ENCODE measurements at places on chromosomes 1 and 21.

DNA sequence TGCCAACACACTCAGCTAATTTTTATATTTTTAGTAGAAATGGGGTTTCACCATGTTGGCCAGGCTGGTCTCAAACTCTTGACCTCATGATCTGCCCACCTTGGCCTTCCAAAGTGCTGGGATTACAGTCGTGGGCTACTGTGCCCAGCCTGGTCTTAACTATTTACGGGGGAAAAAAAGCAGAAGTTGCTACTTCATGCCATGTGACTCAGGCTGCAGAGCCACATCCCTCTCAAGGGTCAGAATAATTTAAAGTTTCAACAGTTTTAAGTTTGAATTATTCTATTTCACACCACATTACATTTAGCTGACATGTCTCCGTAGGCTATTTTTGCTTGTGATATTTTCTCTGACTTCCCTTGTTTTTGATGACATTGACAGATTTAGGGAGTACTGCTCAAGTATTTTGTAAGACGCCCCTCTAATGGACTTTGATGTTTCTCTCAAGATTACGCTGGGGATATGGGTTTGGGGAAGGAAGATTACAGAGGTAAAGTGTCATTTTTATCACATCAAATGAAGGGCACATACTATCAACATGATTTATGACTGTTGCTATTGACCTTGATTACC, 14.6 kb upstream of the AGBL4 start:
- DNase-seq = no peak

DNA sequence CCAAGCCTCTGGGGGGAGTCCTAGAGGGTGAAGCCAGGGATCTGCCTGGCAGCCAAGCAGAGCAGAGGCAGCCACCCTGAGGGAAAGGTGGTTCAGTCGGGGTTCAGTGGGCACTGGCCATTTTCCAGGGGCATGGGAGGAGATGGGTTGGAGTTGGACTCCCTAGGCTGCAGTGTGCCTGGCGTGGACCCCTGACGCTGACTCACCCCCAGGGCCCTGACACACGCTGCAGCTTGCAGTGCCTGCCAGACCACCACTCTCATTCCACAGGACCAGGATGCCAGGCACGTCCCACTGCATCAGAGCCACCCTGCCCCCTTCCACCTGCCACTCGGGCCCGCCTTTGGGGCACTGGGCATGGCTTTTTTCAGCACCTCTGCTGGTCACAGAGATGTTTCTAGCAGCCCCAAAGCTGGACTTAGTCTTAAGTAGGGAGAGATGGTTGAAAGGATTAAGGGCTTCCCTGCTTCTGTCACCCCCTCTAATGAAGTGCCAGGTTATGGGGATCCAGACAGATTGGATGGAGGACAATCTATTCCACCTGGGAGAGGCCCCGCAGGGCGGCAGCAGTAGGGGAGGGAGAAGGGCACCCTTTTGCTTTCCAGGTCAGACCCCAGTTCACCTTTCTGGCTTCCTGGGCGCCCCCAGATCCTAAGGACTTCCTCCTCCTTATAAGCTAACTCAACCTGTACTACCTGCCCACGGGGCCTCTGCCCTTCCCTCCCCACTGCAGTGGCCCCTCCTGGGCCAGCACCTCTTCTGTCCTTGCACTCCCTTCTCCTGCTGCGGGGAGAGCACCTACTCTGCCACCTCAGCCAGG, 1.6 kb downstream of the SYT2 start:
- DNase-seq = no peak

- peak; percentile 33 for DNase-seq
Observed at GRCh38 chr1:30273021-30273325, 450.4 kb downstream of the MATN1 start.

DNA sequence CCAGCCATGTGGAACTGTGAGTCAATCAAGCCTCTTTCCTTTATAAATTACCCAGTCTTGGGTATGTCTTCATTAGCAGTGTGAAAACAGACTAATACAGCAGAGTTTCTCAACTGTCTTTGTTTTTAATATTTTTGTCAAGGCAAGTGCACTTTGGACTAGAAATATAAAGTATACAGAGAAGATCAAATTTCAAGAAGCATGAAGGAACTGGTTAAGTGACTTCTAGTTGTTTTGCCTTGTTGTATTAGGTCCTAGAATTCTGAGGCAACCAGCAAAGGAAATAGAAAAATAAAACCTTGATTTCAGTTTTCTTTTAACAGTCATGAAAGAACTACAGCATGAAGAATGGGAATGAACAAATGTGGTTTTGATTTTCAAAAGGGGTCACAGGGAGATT, 131.1 kb upstream of the PTGFR start:
- no peak for DNase-seq

DNA sequence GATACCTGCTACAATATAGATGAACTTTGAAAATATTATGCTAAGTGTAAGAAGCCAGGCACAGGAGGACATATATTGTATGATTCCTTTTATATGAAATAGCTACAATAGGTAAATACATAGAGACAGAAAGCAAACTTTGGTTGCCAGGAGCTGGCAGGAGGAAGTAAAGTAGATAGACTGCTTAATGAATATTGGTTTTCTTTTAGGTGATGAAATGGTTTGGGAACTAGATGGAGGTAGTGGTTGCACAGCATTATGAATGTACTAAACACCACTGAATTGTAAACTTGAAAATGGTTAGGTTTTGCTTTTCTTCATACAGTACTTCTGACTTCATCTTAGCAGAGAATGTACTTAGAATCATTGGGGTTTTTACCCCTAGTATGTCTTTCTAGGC, 21.5 kb downstream of the ABCB10 start:
- no peak for DNase-seq

GRCh38 chr1:205678286-205679111, 1.8 kb downstream of the SLC45A3 start:
- no peak for DNase-seq

DNA sequence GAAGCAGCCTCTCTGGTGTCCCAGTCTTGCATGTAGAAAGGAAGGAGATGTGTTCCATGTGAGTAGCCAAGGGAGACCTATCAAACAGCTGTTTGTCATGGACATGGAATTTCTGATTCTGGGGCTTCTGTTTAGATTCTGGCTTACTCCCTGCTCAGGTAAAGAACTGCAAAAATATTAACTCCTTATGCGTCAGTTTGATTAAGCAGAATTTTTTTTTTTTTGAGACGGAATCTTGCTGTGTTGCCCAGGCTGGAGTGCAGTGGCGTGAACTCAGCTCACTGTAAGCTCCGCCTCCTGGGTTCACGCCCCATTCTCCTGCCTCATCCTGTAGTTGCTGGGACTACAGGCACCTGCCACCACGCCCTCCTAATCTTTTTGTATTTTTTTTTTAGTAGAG, 6.8 kb downstream of the ARV1 start:
- no peak for DNase-seq

DNA sequence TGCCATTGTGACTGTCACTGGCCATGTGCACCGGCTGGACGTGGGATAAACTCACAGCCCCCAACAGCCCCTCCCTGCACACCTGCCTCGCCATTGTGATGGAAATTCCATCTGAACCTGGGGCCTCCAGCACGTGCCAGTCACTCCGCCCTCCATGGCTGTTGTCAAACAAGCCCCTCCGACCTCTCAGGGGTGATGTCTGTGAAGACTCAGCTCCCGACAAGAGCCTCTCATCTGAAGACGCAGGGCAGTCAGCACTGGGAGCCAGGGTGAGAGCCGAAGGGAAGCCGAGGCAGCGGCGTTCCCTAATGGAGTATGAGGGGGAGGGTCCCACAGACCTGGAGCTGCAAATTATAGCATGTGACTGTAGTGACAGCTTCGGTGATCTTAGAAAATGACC, 1.4 kb upstream of the KRTAP10-2 start:
- no peak for DNase-seq

DNA sequence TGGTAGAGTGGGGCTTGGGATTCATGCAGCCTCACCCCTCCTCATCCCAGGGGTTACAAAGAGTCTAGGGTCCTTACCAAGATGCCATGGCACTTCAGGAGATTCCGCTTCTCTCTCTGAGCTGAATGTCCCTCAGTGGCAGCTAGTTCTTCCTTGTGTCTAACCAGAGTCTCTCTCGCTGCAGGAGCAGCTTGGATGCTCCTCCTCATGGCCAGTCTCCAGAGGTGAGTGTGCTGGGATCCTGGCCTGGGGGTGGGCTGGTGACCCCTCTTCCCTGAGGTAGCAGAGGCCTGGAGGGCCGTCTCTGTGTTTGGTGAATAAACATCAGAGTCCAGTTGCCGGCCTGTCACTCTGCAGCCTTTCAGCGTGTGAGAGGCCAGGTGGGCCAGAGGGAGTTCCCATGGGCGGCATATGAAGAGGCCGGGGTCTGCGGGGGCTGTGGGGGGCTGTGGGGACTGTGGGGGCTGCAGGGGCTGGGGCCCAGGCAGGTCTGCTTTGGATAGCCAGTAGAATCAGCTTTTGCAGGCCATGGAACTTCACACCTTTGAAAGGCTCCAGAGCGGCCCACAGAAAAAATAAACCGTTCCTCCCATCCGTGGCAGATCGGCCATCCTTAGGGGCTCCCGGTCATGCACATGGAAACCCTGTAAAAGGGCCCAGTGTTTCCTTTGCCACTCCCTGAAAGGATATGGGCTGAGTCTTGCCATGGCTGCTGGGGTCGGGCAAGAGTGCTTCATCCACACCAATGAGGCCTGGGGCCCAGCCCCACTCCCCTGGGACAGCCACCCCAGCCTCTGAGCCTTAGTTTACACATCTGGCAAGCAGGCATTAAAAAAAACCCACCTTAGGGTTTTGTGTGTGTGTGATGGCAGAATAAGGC, 256.4 kb downstream of the FOXD2 start:
- peak; percentile 50 for DNase-seq

DNA sequence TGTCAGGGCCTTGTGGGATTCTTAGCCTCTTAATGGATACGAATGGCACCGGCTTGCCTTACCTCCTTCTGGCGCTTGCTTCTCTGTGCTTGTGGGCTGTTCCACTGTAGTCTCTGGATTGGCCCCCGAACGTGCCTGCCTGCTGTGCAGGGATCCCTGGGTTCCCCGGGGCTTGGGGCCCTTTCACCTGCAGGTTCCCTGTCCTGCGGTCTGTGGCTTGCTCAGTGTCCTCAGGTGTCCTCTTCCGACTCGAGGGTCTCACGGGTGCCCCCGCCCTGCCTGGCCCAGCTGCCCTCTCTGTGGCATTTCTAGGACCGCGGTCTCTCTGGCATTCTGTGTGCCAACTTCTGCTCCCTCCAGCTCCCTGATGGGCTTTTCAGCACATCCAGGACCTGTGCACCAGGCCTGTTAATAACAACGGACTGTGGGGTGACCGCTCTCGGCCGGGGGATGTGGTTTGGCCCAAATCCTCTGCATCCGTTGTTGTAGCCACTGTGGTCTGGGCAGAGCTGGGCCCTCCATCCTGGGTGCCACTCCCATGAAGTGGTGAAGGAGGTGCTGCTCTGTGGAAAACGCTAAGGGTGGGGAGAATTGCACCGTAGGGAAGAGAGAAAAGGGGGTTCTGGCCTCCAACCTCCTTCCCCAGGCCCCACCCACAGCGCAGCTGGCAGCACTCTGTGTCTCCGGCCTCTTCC, 12.4 kb downstream of the COL18A1 start:
- no peak for DNase-seq

- no peak for DNase-seq
Observed at GRCh38 chr1:4756851-4757580, 102.6 kb downstream of the AJAP1 start.

- no peak for DNase-seq
Observed at GRCh38 chr1:231206856-231207255, 34.2 kb upstream of the GNPAT start.

GRCh38 chr1:19655718-19656080, 9.0 kb upstream of the HTR6 start:
- no peak for DNase-seq

- DNase-seq = no peak
Observed at GRCh38 chr1:112264010-112264409, 132.0 kb upstream of the CTTNBP2NL start.

- peak; percentile 64 for DNase-seq
Observed at GRCh38 chr21:43274946-43275310, 106.1 kb downstream of the CRYAA start.

DNA sequence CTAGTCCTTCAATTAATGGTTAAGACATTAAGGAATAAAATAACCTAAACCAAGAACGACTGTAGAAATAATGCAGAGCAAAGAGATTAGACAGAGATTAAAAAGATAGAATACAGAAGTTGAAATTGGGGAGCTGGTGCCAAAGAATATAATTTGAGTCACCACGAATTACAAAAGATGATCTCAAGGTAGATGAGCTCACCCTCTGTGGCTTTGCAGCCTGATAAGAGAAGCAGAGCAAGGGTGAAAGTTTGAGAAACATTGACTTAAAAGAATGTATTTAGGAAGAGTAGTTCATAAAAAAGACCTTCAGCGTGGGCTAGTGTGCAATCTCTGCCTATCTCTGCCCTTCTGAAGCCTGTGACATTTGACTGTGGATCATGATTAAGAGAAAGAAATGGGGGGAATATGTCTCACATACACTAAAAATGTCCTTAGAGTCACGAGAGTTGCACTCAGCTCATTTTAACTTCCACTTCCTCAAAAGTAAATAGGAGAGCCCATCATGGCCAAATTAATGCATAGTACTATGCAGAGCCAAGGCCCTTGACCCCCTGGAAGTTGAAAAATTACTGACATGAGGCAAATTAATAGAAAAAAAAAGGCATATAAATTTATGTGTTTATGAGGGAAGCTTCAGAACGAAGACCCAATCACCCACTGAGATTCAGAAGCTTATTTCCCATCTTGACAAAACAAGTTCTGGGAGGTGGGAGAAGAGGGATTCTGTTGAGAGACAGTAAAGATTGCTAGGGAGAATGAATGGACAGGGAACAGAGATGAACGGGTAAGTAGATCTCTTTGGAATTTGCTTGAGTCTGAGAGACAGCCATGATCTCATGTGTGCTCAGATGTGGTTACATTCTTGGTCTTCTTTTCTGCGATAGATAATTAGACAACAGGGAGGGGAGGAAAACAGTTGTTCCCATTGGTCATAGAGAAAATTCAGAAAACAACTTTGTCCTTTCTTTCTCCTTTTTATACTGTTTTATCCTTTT, 395.4 kb upstream of the LRRC7 start:
- no peak for DNase-seq

DNA sequence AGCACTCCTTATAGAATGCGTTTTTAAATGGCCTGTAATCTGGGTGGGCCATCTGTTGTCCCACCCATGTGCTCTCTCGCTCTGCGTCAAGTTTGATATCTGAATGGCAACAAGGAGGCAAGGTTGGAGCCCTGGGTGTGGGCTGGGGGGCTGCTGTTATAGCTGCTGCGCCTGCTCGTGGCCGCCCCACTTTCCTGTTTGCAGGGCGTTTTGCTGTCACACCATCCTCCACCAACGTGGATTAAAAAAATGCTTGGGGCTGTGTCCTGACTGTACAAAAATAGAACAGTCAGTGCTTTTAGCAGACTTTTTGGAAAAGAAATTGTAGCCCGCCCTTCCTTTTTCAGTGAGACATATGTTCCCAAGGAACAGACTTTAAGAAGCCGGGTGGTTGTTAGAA, 25.4 kb downstream of the UMODL1 start:
- DNase-seq = no peak

DNA sequence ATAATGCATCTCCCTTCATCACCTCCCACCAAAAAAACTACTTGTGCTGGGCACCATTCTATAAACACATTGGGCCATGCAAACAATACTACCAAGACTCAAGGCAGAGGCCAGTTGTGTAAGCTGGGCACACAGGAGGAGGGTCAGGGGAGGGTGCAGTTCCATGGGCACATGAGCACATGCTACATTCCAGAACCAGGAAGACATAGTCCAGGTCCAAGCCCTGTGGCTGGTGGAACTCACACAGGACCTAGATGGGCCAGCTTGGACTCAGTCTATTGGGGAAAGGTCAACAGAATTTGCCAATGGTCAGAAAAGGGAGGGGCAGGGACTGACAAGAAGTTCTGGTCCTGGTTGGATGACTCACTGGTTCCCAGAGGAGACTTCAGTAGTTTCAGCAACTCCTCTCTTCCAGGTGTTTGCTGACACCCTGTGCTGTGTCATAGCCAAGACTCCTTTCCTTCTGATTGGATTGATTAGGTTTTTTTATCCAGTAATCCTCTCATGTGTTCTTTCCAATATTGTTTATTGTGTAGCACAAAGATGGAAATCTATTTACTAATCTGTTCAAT, 249.7 kb downstream of the C1orf94 start:
- no peak for DNase-seq
